Skeletal muscle tissue (tissue), 5 donors: ENCODE measurements at places on chromosomes 1 and 21. TPM values are rescaled to one million over a fixed set of nuclear protein-coding genes. Genes with fewer than 3 reads are reported as not detected.

The RNU1-3 gene
- total RNA-seq, result under 0.01 TPM

The C1orf226 gene
- 0.52 TPM for total RNA-seq

The TINAGL1 gene
- total RNA-seq, result 17.2 TPM

The CYP4A11 gene
- total RNA-seq, result under 0.01 TPM

The SPAG17 gene
- total RNA-seq, result 0.52 TPM

The FCRL2 gene
- not detected for total RNA-seq

The GPR25 gene
- not detected for total RNA-seq

The UMODL1 gene
- total RNA-seq, result not detected

The CD1B gene
- not detected for total RNA-seq

The KIF2C gene
- 4.7 TPM for total RNA-seq

The ARHGEF16 gene
- total RNA-seq, result 0.52 TPM

The CNKSR1 gene
- total RNA-seq, result not detected

The AMY1C gene
- not detected for total RNA-seq

The LYPLAL1 gene
- 50.6 TPM for total RNA-seq

The LCE1B gene
- not detected for total RNA-seq

The COL9A2 gene
- total RNA-seq, result 7.8 TPM

The TSSK3 gene
- 1.0 TPM for total RNA-seq

The FCGR3B gene
- total RNA-seq, result 2.6 TPM

The GPATCH2 gene
- 15.7 TPM for total RNA-seq

The MAN1C1 gene
- 6.3 TPM for total RNA-seq

The PRAMEF1 gene
- not detected for total RNA-seq

The ROR1 gene
- 7.8 TPM for total RNA-seq

The HPCA gene
- total RNA-seq, result not detected

The IRF2BP2 gene
- total RNA-seq, result 83.0 TPM

The NTRK1 gene
- 0.52 TPM for total RNA-seq

The TEX38 gene
- total RNA-seq, result not detected

The IGSF5 gene
- 0.52 TPM for total RNA-seq

The WDR64 gene
- not detected for total RNA-seq

The HES4 gene
- 7.3 TPM for total RNA-seq

The TNFRSF18 gene
- 1.6 TPM for total RNA-seq
